ENCODE measurements at places on chromosomes 4 and X. TPM values are rescaled to one million over a fixed set of nuclear protein-coding genes. Genes with fewer than 3 reads are reported as not detected.

DNA sequence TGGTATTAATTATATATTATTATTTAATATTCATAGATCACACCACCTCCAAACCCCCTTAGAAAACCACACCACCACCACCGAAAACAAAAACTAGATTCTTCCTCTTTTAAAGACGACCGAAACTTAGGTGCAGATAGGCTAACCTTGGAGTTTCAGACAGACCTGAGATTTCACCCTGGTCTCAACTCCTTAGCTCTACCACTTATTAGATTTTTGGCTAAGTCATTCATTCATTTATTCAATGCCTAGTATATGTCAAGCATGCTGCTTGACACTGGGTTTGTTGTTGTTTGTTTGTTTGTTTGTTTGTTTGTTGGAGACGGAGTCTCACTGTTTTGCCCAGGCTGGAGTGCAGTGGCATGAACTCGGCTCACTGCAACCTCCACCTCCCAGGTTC lies 9.5 kb upstream of the BMP2K start:
- DNase-seq: no peak

GRCh38 chr4:168167714-168168284 lies 75.5 kb downstream of the ANXA10 start:
- no peak for DNase-seq

DNA sequence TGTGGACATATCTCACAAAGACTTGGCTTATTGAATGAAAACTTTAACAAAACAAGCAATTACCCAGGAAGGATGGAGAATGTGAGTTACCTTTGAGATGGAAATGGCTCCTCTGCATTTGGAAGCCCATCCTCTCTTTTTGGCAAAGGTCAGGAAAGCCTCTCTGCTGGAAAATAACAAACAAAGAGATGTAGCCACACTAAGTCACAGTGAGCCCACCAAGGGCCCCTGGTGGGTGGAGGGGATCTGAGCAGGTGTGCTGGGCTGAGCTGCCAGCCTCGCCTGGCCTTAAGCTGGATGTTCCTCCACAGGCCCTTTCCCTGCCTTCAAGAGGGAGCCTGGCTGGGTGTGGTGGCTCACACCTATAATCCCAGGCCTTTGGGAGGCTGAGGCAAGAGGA lies 269.2 kb downstream of the HNRNPD start:
- DNase-seq: no peak

GRCh38 chr4:54099287-54099747 lies 646 bp upstream of the GSX2 start:
- no peak for DNase-seq

DNA sequence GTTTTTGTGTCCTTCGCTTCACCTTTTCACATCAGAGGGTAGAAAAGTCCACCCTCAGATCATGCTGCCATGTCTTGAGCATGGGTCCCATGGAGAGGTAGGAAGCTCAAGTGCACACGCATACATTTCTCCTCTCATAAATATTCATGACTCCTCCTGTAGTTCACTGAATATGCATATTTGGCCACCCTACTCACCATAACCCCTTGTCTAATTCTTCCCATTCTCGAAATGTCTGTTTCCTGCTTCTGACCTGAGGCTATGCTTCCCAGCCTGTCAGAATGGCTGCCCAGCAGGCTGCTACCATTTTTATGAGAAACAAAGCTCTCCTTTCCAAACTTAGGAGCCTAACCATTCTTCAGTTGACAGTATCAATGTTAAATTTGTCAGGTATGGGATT lies 86.5 kb downstream of the ADRA2C start:
- no peak for DNase-seq

- DNase-seq: no peak
Measured at GRCh38 chrX:154549766-154550165, 2.3 kb downstream of the IKBKG start.

DNA sequence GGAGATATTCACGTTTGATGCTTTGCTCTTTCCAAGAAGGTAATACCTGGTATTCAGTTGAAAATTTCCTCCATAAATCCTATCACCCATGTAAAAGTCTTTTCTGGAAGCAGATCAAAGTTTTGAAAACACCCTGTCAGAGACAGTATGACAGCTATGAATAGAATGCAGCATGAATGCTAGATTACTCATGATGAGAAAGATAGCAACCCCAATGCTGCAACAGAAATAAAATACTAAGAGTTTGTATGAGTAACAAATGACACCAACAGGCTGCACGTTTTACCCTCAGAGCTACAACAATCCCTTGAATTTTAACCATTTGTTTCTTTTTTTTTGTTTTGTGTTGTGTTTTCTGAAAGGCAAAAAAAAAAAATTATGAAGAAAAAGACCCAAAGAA lies 108.6 kb downstream of the ARHGAP6 start:
- peak; percentile 75 for DNase-seq

DNA sequence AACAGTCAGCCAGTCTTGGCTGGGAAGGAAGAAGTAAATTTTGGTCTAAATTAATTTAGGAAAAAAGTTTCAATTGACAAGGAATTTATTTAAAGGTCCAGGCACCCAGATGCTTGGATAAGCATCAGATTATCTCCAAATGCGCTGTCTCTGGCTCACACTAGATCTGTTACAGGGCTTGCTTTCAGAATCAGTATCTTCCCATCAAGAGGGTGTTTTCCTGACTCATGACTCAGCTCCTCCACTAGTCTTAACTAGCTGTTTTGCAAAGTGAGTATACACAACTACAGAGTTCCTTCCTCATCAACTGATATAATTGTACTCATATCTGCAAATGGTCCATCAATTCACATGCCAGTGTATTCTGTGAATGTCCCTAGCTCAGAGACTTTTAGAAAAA lies 482.1 kb upstream of the CPEB2 start:
- DNase-seq: no peak

GRCh38 chr4:102809691-102810090 lies 17.7 kb downstream of the UBE2D3 start:
- no peak for DNase-seq

GRCh38 chr4:142886566-142886965 lies 40.5 kb upstream of the INPP4B start:
- DNase-seq: no peak

GRCh38 chrX:2147928-2148327 lies 352.8 kb downstream of the DHRSX start:
- DNase-seq: no peak

GRCh38 chr4:6939761-6940743 lies 30.4 kb downstream of the TBC1D14 start:
- no peak for DNase-seq

GRCh38 chrX:7620560-7620959 lies 222.4 kb upstream of the VCX start:
- no peak for DNase-seq

GRCh38 chrX:153459986-153460385 lies 10.4 kb downstream of the HAUS7 start:
- peak; percentile 54 for DNase-seq

- no peak for DNase-seq
Measured at GRCh38 chr4:151804821-151805220, 44.0 kb upstream of the GATB start.

- DNase-seq: no peak
Measured at GRCh38 chr4:168652755-168653154, 155.9 kb downstream of the PALLD start.

DNA sequence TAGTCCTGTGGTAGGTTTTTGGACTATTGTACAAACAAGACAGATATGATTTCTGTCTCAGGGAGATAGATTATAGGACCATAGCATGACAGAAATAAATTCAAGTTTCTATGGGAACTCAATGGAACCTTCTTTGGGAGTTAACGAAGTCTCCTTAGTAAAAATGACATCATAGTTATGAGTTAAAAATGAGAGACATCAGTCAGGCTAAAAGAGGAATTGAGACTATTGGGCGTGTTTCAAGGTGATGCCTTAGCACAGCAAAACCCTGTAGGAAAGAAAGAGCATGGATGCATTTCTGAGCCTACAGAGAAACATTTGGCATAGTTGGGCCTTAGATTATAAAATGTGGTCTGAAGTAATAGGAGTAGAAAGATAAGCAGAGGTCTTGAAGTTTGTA lies 1909.1 kb upstream of the PCDH7 start:
- no peak for DNase-seq

- no peak for DNase-seq
Measured at GRCh38 chr4:827209-828081, 1.5 kb upstream of the CPLX1 start.

- DNase-seq: peak; percentile 82
Measured at GRCh38 chrX:48696301-48696908, at the start of gene SUV39H1. SUV39H1 (plus strand) TSS chrX:48696734; CDS start chrX:48696785, 51 bp downstream.

GRCh38 chr4:15945516-15945915 lies 7.0 kb upstream of the FGFBP1 start:
- no peak for DNase-seq

DNA sequence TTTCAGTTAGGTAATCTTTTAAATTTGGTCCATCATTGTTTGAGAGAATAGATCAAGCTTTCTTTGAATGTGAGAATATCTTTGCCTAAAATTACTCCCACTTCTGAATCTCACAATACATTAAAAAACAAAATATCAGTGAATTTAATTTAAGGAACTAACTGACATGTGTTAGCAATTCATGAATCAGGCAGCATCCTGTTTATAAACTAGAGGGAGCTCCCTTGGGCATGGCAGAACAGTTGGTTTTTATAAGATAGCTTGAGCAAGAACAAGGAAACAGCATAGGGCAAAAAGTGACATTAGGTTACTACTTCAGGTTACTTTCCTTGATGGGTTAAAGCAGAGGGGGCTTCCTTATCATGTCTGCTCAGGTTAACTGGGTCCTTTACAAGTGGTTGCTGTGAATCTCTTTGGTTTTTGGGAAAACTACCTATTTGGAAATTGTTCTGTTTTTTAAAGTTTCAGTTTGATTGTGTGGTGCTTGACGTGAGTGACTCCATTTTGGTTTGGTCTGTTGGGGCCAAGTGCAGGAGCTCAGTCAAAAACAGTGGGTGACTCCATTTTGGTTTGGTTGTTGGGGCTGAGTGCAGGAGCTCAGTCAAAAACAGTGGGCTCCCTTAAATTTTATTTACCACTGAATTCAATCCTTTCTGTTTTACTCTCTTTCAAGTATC lies 68.0 kb downstream of the PPEF2 start:
- DNase-seq: no peak

DNA sequence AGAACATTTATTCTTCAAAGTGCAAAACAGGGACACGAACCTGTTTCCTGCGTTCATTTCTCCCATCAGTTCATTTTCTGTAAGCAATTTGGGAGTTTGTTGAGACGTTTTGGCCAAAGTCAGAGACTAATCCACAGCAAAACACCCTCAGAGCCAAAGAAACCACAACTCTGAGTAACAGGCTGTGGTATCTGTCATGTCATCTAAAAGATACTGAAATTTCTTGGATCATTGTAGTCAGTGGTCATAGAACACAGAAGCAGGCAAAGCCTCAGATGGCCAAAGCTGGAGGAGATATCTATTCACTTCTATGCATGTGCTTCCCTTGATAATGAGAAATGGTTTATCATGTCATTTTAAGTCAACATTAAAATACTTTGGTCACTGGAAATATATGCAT lies 485.6 kb upstream of the GALNT7 start:
- no peak for DNase-seq

- DNase-seq: no peak
Measured at GRCh38 chr4:4377732-4378460, 9.0 kb upstream of the NSG1 start.

GRCh38 chrX:85993539-85994197 lies 53.7 kb downstream of the CHM start:
- peak; percentile 14 for DNase-seq

- DNase-seq: no peak
Measured at GRCh38 chr4:67934628-67935027, 28.7 kb downstream of the TMPRSS11A start.

DNA sequence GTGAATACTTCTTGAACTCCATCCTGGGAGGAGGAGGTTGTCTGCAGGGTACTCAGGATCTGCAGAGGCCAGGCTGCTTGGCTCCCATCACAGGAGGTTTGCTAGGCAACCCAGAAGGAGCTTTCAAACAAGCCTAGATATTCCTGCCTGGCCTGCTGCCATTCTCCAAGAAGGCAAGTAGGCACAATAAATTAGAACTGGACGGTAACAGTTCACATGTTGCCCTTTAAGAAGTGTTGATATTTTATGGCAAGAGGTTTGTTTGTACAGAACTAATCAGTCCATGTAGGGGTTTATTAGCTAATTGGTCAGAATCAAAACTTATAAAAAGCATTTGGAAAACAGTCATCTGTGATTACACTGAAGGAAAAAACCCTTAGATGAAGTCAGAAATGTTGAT lies 39.3 kb downstream of the SYNPO2 start:
- DNase-seq: no peak

DNA sequence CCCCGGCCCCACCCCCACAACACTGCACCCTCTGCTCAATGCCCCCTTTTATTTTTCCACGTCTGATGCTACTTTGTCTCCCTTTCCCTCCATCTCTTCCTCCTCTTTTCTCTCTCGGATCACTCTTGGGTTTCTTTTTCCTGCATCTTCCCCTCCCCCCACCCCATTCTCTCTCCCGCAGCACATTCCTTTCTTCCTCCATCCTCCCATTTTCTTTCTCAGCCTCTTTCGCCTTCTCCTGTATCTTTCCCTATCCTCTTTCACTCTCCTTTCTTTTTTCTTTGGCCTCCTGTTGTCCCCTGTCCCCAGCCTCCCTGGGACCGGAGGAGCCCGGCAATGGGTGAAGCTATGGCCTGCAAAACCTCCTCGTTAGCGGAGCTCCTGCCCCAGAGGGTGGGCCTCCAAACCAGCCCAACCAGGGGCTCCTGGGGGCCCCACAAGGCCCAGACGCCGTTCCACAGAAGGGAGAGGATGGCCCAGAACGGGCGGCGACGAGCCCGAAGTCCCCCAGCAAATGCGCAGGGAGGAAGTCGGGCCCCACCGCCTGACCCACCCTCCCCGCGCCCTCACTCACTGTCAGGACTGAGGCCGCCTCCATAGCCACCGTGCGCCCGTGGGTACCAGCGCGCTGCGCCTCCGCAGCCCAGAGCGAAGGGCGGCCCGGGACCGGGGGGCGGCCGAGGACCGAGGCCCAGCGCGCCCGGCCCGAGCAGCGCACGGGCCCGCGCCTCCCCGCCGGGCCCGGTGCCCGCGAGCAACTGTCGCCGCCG lies 807 bp downstream of the HMX1 start:
- no peak for DNase-seq

BGN gene
- total RNA-seq: 354 TPM

PLS3 gene
- total RNA-seq: 241 TPM

AADAT gene
- total RNA-seq: 5.1 TPM

USP17L12 gene
- total RNA-seq: not detected

POF1B gene
- not detected for total RNA-seq

HNRNPH2 gene
- total RNA-seq: 60.5 TPM

SLC25A14 gene
- total RNA-seq: 11.7 TPM

VCX3A gene
- not detected for total RNA-seq

CENPVL2 gene
- total RNA-seq: not detected

BANK1 gene
- total RNA-seq: 0.15 TPM
